ENCODE measurements at places on chromosomes 11 and 22.
A peak's percentile ranks its signal among the peaks of the same experiment; 100 is the strongest.

GRCh38 chr22:36211237-36211861 is 9.7 kb upstream of the APOL4 start:
- DNase-seq = no peak

- no peak for DNase-seq
Measured at GRCh38 chr11:36149538-36150242, 139.5 kb downstream of the COMMD9 start.

DNA sequence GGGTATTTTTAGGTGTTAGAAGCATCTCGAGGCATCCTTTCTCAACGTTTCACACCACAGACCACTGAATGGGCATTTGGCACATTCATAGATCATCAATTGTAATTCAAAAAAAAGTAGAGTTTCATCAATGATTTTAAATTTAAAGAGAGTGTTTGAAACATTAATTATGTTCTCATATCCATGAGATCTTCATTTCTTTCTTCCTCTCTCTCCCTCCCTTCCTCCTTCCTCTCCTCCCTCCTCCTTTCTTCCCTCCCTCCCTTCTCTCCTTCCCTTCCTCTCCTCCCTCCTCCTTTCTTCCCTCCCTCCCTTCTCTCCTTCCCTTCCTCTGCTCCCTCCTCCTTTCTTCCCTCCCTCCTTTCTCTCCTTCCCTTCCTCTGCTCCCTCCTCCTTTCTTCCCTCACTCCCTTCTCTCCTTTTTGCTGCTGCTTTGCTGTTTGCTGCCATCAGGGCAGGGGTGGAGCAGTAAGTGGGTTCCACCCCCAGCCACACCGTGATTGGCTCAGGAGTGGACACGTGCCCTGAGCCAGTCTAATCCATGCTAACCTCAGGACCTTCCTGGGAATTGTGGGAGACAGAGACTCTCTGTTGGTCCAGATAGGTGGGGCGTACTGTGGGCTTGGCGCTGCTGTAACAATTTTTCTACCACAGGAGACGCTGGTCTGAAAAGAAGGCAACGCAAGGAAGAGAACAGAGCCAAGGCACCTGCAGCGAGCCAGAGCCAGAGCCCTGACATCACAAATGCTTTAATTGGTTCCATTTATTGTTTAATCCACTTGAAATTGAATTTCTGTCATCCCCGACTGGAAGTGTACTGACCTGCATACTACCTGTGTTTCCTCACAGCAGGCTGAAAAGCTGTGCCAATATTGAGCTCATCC is 33.7 kb upstream of the APOBEC3A start:
- DNase-seq = no peak

DNA sequence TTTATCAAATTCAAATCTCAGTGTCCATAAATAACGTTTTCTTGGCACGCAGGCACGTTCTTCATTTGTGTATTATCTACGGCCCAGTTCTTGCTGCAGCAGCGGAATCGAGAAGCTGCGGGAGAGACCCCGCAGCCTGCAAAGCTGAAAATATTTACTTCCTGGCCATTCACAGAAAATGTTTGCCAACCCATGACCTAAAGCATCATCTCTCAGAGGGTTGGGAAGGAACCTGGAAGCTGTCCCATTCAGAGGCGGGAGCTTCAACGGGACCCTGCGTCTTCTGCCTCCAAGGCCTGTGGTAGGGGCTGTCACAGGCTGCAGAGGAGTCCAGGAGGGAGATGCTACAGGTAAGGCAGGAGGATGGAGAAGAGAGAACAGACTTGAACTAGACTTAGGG is 319.2 kb downstream of the MN1 start:
- no peak for DNase-seq

GRCh38 chr11:119726585-119727522 is 2.1 kb downstream of the NECTIN1 start:
- DNase-seq = no peak

DNA sequence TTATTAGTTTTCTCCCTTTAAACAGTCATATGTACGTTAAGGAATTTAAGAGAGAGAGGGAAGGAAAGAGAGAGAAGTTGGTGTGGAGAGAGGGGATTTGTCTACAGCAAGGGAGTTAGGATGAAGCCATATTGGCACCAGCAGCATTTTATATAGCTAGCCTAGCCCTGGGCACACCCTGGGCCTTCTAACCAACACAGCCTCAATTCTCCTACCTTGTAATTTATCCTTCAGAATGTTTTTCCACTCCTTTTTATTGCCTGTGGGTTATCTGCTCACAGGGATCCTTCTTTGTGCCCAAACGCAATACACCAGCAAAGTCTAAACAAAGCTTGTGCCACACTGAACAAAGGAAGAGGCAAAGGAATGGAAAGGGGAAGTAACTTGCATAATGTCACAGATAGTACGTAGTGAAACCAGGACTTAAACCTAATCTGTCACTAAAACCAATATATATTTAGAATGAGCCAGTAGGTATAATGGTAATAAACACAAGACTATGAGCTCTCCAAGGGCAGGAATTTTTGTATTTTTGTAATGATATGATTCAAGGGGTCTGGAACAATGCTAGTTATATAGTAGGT is 613.8 kb upstream of the TENM4 start:
- DNase-seq = no peak

GRCh38 chr22:50174382-50175190 is 4.1 kb downstream of the PANX2 start:
- no peak for DNase-seq

- DNase-seq = no peak
Measured at GRCh38 chr11:10436224-10436623, 18.8 kb upstream of the AMPD3 start.

GRCh38 chr11:72267956-72268617 is 24.1 kb upstream of the PHOX2A start:
- DNase-seq = no peak

- no peak for DNase-seq
Measured at GRCh38 chr11:78927511-78927910, 352.8 kb upstream of the NARS2 start.

- peak; percentile 52 for DNase-seq
Measured at GRCh38 chr11:47766509-47767227, 473 bp downstream of the FNBP4 start.

- no peak for DNase-seq
Measured at GRCh38 chr11:130162733-130163132, 3.2 kb downstream of the ST14 start.

DNA sequence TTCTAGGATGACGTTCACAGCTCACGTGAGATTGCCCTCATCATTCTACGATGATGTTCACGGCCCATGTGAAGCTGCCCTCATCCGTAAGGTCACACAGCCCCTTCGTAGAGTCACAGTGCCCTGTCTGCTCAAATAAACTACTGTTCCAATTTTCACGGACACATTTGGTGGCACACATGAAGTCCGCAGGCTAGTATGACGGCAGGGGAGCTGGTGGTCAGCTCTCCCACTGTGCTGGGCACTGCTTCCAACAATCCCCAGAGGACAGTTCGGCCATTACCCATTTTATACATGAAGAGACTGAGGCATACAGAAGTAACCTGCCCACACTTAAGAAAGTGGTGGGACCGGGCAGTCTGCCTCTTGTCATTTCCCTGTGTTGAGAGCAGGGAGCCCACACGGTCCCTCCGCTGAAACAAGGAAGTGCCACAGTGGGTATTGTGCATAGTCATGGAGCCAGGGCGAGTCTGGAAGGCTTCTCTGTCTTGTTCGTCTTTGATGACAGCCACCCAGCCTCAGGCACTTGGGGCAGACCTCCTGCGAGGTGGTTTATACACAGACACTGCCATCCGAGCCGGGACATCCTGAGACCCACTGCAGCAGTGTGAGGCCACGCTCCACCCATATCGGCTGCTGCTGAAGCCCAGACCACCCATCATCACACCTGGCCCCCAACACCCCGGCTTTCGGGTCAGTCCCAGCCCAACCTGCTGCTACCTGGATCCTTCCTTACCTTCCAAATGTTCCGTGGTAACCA is 114.3 kb downstream of the PHF21B start:
- DNase-seq = no peak

GRCh38 chr22:19197997-19198865 is 19.7 kb upstream of the SLC25A1 start:
- no peak for DNase-seq

- DNase-seq = no peak
Measured at GRCh38 chr11:42237701-42238235, 778.3 kb upstream of the LRRC4C start.

DNA sequence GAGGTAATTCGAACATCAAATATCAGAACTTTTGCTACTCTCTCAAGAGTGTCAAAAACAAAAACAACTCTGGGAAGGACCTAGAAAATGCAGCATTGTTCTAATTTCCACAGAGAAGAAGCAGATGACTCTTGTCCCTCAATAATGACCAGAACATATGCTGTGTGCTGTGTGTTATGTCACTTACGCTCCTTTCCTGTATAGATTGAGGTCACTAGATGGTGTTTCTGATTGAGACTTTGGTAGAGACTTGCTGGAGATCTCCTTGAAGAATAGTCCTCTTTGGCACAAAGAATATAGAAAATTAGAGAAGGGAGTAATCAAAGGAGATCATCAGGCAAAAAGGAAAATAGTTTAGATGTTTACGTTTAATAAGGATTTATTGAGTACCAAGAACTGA is 2.3 kb upstream of the SIK3 start:
- DNase-seq = no peak

DNA sequence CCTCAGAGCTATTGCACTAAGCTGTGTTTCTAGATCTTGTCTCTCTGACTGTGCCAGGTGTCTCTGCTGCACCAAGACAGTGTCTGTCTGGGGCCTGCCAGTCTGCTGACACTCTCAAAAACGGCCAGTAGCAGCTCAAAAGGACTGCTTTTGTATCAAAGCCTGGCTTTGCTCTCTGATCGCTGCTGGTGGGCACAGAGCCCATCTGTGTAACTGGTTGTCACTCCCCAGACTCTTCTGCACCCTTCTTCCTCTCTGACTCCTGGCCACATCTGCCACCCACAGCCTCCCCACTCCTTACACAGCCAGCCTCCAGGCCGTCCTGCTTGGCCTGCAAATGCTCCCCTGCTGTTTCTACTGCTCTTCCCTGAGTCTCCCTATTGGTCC is 26.5 kb downstream of the MED15 start:
- no peak for DNase-seq

GRCh38 chr11:74818283-74818946 is 69.8 kb downstream of the RNF169 start:
- DNase-seq = no peak

DNA sequence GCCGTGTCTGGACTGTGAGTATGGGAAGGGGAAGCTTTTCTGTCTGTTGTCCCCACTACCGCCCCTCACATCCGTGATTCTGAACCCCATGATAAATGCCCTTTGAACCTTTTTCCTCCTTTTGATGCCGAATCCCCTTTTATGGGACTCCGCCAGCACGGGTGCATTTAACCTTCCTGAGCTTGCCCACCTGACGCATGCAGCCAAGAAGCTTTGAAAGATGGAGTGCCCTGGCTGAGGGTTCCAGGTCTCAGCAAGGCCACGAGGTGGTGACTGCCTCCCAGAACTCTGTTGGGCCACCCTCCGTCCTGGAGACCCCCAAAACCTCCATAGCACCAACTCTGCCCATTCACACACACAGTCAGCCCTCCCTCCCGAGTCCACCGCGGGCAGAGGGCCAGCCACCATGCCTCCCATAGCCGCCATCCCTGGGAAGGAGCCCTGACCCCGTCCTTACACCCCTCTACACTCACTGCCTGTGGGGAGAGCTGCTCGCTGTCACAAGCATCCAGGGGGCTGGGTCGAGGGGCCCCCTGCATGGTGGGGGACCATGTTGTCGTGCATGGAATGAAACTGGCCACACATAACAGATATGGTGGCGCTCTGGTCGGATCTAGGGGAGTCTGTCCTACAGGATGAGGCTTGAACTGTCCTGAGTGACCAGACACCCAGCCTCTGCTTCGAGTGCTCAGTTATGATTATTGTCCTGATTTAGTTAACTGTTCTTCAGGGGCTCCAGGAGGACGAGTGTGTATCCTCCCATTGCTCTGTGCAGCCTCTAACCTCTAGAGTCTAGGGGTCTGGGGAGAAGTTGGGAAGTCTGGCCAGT is 822 bp upstream of the COMT start:
- DNase-seq = no peak

Measured in stimulated activated CD8-positive, alpha-beta memory T cell treated with anti-CD3 and anti-CD28 coated beads, Interleukin-4, amount 100 ng/mL, for 1 hour (primary cell).